ENCODE measurements at places on chromosomes 4 and X.

GRCh38 chrX:38571058-38571457 is 9.7 kb downstream of the TSPAN7 start:
- DNase-seq = no peak

DNA sequence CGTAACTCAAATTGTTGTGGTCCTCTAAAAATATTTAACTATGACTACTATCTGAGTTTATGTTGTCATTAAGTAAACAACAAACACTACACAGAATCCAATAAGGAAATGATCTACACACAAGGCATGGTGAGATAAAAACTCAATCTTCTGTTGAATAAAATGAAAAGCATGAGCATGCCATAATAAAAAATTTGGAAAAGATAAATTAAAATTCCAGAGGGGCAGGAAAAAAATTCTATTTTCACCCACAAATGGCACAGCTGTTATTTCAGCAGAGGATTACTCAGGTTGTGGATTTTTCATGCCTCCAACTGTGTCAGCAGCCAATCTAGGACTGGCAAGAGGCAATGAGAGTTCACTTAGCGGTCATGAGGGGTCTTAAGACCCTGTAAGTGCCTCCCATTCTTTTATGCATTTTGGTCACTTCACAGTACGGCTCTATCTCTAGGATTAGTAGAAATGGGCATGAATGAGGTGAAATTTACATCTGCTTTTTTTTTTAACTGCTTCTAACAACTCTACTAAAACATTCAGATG is 639.8 kb upstream of the DIPK2B start:
- DNase-seq = no peak

DNA sequence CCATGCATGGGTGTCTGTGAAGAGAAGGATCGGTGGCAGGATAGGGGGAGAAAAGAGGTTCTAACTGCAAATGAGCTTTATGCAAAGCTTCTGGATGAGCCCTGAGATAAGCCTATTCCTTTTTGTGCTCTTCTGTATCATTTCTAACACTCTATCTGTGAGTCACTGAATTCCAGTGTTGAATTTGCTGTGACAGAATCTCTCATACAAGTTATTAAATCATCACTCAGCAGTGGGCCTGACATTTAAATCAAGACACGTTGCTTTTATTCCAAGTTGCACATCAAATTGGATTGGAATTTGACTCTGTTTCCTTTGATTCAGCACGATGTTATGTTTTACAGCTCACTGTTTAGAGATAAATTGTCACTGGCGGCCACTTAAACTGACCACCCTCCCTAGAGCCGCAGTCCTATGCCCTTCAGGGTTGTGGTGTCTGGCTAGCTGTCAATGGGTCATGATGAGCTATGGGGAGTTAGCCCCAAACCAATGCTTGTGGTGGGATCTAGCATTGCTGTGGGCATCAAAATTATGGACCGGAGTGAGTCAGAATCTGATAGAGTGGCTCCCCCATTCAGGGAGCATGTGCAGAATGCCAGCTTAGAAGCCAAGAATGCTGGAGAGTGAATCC is 42.7 kb downstream of the LHFPL1 start:
- no peak for DNase-seq

GRCh38 chr4:147963839-147964238 is 232.0 kb downstream of the ARHGAP10 start:
- no peak for DNase-seq

GRCh38 chr4:66275411-66276038 is 605.2 kb upstream of the EPHA5 start:
- no peak for DNase-seq

GRCh38 chrX:151359931-151360871 is 36.8 kb upstream of the VMA21 start:
- DNase-seq = no peak

DNA sequence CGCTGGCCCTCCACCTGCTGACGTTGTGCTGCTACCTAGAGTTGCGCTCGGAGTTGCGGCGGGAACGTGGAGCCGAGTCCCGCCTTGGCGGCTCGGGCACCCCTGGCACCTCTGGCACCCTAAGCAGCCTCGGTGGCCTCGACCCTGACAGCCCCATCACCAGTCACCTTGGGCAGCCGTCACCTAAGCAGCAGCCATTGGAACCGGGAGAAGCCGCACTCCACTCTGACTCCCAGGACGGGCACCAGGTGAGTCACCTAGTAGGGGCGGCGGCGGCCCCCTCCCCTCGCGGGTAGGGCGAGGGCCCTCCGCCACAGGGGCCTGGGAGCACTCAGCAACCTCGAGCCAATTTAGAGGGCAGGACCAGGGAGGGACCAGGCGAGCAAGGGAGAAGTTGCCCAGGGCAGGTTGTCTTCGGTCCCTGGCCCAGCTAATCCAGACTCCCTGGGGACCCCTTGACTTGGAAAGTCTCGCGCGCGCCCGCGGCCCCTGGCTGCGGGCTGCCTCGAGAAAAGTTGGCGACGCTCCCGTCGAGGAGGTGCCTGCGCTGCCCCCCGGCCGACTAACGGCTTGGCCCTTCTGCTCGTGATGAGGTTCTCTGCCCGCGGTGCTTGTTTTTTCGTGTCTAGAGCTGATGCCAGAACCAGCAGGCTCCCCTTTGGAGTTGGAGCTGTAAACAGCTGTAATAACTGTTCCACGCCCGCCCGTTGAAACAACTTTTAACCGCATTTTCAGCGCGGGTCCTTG is 717 bp downstream of the EDA start:
- no peak for DNase-seq

DNA sequence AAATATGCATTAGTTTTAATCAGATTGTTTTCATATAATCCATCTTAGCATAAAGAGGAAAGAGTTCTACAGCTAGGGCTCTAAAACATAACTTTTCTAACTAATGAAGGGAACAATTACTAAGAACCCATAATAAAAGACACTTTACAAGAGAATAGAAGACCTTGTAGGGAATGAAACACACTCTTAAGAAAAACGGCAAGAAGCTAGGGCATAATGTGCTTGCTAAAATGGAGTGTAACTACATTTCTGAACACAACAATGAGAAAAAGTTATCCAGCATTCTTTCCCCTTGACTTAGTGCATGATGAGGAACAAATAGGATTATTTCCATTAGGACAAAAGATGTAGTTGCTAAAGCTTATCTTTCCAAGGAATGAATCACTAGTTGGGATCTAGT is 54.6 kb downstream of the ARHGAP6 start:
- DNase-seq = no peak

GRCh38 chrX:108257556-108257955 is 166.0 kb downstream of the ATG4A start:
- no peak for DNase-seq

DNA sequence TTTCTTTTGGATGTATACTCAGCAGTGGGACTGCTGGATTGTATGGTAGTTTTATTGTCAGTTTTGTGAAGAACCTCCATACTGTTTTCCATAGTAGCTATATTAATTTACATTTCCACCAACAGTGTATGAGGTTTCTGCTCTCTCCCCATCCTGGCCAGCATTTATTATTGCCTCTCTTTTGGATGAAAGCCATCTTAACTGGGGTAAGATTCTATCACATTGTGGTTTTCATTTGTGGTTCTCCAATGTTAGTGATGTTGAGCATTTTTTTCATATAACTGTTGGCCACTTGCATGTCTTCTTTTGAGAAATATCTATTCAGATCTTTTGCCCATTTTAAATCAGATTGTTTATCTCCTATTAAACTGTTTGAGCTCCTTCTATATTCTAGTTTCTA is 27.6 kb downstream of the QRFPR start:
- no peak for DNase-seq

GRCh38 chrX:84907324-84907968 is 96.2 kb upstream of the APOOL start:
- no peak for DNase-seq

GRCh38 chr4:109629775-109630174 is 69.7 kb downstream of the MCUB start:
- DNase-seq = no peak

DNA sequence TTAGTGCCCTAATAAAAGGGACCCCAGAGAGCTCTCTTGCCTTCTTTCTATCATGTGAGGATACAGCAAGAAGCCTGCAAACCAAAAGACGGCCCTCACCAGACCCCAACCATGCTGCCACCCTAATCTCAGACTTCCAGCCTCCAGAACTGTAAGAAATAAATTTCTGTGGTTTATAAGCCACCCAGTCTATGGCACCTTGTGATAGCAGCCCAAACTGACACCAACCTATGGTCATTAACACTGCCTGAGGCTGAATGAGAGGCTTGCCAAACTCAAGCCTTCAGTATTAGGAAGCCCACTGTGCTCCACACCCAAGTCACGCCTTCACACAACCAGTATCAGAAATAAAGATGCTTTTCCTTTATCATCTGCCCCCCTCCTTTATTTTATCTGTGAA is 127.3 kb upstream of the KLF3 start:
- no peak for DNase-seq
